Metanephros (tissue), 2 donors: ENCODE measurements at places on chromosomes 13 and 19. TPM values are rescaled to one million over a fixed set of nuclear protein-coding genes. Genes with fewer than 3 reads are reported as not detected.

The TTYH1 gene
- total RNA-seq = 3.2 TPM

The PRSS57 gene
- 3.1 TPM for total RNA-seq

The MRPL54 gene
- total RNA-seq = 33.9 TPM

The PSPN gene
- 2.5 TPM for total RNA-seq

The KLF1 gene
- total RNA-seq = 7.1 TPM

The MRI1 gene
- 67.3 TPM for total RNA-seq

The PDX1 gene
- not detected for total RNA-seq

The UCHL3 gene
- total RNA-seq = 6.6 TPM

The CACNG6 gene
- 5.7 TPM for total RNA-seq
